AG08395 (cell line): ENCODE measurements at places on chromosomes 6 and 20.

- no peak for DNase-seq
Observed at GRCh38 chr6:35258336-35258735, 1.2 kb upstream of the ZNF76 start.

DNA sequence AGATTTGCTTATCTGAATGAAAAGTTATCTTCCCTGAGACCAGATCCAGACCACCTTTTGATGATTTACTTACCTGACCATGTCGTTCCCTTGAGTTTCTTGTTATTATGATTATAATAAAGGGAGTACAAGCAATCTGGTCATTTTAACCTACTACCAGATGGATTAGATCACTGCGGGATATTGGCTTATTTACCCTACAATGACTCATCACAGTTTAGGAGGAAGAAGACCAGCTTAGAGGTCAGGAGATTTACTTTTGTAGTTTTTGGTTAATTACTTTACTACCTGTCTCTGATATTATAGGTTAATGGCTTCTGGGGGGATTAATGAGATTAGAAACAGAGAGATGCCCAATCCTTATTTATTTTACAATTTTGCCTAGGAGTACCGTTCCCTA is 10.7 kb downstream of the PKIB start:
- DNase-seq, result no peak

DNA sequence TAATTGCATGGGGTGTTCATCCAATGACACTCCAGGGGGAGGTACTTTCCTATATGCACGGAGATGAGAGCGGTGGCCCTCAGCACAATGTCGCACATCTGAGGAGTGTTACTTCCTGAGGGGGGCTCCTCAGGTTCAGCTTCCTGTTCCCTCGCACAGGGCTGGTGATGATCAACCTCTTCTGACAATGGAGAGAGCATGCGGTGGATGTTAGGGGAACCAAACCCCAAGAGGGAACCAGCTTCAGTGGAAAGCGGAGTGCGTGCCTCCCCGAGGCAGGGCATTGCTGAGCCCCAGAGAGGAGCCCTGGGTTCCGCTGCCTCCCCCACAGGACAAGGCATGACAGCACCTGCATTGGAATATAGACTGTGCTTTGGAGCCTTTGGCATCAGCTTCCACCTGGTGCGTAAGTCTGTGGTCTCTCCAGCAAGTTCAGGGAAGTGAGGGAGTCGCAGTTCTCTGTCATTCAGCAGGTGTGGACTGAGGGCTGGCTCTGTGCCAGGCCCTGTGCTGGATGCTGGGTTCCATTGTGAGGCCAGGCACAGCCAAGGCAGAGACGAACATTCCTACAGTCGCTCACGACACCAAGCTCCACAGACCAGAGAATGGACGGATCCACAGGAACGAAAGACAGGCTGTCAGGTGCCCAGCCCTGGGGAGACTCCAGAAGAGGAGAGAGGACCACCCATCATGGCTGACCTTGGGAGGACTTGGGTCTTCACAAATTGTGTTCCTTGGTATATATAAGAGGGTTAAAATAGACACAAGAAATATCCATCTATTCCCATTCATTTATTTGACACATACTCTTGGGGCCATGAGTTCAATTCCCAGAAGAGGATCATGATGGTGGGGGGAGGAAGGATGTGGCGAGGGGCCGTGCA is 3.9 kb upstream of the ZNF831 start:
- DNase-seq, result no peak

- no peak for DNase-seq
Observed at GRCh38 chr20:64080013-64080812, at the start of gene OPRL1. Gene OPRL1 (plus strand): TSS chr20:64080082. CDS start chr20:64092721, 12,639 bp downstream.

DNA sequence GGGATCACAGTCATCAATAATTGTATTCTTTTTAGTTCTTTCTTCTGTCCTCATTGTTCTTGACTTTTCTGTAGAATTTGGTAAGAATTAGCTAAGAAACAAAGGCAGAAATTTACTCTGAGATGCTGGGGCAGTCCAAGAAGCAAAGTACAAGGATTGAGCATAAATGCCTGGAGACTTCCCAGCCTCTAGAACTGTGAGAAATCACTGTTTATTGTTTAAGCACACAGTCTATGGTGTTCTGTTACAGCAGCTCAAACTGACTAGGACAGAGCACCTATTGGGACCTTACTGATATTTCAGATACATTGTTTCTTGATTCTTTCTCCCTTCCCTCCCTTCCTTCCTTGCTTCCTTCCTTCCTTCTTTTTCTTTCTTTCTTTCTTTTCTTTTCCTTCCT is 192.7 kb upstream of the SLC35B3 start:
- no peak for DNase-seq

- no peak for DNase-seq
Observed at GRCh38 chr6:114346451-114346850, 3.6 kb upstream of the HS3ST5 start.

DNA sequence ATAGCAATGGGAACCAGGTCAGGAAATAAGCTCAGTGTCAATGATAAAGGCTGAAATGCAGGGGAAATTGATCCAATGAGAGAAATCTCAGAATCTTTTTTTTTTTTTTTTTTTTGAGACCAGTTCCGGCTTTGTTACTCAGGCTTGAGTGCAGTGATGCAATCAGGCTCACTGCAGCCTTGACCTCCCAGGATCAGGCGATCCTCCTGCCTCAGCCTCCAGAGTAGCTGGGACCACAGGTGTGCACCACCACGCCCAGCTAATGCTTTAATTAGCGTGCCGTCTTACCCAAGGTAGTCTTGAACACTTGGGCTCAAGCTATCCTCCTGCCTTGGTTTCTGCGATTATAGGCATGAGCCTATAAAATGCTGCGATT is 296.5 kb downstream of the ZNF217 start:
- no peak for DNase-seq

- DNase-seq, result peak; percentile 53
Observed at GRCh38 chr6:169495601-169496000, 206.2 kb downstream of the WDR27 start.

GRCh38 chr20:14616003-14616402 is 278.6 kb upstream of the FLRT3 start:
- no peak for DNase-seq

GRCh38 chr20:34985461-34986310 is 30.0 kb downstream of the MYH7B start:
- no peak for DNase-seq

GRCh38 chr6:14260839-14261238 is 143.3 kb downstream of the CD83 start:
- no peak for DNase-seq

DNA sequence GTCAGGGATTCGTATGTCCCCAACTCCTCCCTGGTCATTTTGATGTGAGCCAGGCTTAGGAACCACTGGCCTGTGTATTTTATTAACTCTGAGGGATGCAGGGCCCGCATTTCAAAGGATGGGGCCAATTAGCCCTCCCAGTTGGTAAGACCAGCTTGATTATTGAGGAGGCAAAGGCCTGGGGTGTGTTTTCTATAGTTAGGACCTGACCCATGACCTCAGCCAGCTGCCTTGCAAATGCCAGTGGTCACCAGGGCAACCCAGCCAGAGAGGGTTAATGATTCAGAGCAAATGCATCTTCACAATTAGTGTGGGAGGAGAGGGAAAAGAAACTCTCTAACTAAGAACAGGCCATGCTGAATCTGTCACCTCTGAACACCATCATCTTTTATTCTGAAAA is 835.4 kb downstream of the MAFB start:
- DNase-seq, result peak; percentile 85

DNA sequence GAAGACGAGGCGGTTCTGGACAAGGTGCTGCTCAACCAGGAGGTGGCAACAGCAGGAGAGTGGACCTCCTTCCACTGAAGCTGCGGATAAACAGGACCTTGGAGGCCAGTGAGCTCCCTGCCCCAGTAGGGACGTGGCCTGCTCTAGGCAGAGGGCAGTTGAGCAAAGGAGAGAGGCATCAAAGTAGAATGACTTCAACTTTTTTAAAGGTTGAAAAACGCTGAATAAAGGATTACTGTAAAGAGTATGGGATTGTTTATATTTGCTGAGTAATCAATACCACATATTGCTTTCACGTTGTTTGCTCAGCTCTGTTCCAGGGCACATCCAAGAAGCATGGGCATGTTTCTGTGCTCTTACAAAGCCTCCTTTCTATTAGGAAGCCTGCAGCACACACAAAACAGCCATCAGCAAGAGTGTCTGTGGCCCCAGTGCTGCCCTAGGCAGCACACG is 48.1 kb downstream of the ERMARD start:
- DNase-seq, result no peak

- peak; percentile 75 for DNase-seq
Observed at GRCh38 chr6:161029195-161029809, 37.7 kb downstream of the MAP3K4 start.

DNA sequence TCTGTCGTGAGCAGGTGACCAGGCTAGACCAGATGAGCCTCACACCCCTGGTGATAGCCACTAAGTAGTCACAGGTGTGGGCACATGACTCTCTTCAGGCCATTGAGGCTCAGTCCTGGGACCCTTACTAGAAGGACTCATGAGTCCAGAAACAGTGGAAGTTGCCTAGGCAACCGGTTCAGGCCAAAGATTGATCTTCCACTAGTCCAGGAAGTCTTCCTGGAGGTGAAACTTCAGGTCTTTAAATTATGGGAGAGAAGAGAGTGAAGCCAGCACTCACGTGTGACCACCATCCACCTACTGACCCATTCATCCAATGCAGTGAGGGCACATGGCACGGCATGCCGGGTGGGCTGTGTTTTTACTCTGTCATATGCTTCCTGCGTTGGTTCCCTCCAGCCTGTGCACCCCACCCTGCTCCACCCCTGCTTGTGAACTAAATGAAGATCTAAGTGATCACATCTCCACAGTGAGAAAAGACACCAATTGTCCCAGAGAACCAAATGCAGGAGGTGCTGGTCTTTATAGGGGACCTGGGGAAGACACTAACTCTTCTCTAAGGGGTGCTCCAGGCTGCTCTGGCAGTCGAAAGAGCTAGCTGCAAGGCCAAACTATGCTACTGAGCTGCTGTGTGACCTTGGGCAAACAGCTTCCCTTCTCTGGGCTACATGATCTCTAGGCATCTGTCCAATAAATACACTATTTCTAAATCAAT is 12.5 kb upstream of the STX16 start:
- no peak for DNase-seq

DNA sequence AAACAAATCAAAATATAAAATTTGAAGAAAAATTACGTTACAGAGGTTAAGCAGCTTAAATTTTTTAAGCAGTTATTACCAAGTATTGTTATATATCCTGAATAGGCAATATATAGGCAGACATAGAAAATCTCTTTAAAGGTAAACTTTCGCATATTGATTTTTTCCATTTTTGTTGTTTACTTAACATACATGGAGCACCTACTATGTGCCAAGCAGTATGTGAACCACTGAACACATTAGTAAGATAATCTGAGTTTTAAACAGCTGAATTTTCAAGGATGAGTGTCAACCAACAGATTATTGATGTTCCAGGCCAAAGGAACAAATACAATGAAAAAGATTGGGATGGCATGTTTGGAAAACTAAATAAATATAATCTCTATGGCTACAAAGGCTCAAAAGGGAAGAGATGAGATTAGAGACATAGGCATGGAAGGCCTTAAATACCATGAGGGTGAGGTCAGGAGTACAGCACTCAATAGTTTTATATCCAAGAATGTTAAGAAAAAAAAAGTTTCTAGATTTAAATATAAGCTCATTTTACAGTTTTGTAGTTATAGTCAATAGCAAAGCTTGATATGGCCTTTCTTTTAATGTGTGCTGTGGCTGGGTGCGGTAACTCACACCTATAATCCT is 277.5 kb downstream of the PTPRK start:
- peak; percentile 49 for DNase-seq

DNA sequence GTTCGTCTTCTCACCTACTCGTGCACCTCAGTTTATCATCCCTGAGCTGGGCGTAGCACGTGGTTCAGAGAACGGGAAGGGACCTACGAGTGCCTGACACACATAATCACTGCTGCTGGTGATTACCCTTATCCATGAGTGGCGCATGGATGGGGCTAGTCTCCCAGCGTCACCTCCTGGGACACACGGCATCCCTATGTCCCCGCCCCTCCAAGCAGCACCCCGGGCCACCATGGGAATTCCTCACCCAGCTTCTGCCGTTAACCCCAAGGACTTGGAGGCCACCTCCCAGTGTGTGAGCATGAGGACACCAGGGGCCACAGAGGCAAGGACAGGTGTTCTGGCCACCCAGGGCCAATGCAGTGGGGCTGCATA is 9.8 kb downstream of the CHRNA4 start:
- DNase-seq, result no peak

GRCh38 chr20:22794200-22794599 is 209.8 kb upstream of the FOXA2 start:
- DNase-seq, result no peak

GRCh38 chr6:137415834-137416190 is 78.4 kb downstream of the OLIG3 start:
- no peak for DNase-seq

DNA sequence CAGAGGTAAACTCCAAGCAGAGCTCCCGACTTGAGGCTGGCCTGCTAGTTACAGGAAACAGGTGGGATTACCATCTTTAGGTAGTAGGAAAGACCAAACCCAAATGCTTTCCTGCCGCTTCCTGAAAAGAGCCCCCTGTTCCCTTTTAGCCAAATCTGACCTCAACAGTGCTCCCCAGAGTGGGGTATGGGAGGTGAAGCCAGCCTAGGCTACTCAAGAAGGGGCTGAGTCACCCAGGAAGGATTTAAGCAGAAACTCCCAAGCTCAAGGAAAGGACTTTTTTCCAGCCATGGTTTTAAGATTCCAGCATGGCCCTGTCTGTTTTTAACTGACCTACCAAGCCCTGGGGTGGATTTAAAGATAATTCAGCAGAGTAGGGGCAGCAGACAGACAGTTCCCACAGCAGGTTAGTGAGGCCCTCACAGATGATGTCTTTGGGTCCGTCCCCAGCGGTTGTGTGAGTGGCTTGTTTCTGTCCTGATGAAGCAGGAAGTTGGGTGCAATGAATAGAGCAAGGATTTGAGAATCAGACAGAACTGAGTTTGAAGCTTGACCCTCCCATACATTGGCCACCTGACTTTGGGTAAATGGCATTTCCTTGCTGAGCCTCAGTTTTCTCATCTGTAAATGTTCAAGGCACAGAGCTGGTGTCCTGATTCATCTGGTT is 76.9 kb upstream of the MAFB start:
- DNase-seq, result no peak

GRCh38 chr20:34396408-34396807 is 33.3 kb downstream of the ITCH start:
- no peak for DNase-seq

GRCh38 chr6:142842418-142843261 is 102.3 kb downstream of the HIVEP2 start:
- no peak for DNase-seq

- peak; percentile 28 for DNase-seq
Observed at GRCh38 chr6:140571145-140571544, 1196.7 kb upstream of the CITED2 start.

- DNase-seq, result no peak
Observed at GRCh38 chr6:51846531-51846930, 240.9 kb downstream of the PKHD1 start.

GRCh38 chr6:124319410-124319809 is 515.7 kb downstream of the NKAIN2 start:
- no peak for DNase-seq

GRCh38 chr20:48837014-48837413 is 9.2 kb upstream of the PREX1 start:
- no peak for DNase-seq

GRCh38 chr20:46784436-46785127 is 75.1 kb downstream of the SLC2A10 start:
- peak; percentile 74 for DNase-seq
